ENCODE measurements at places on chromosomes 1 and 21. TPM values are rescaled to one million over a fixed set of nuclear protein-coding genes. Genes with fewer than 3 reads are reported as not detected.

The PAX7 gene
- not detected for total RNA-seq

The OR2T2 gene
- not detected for total RNA-seq

The LRRC40 gene
- 11.3 TPM for total RNA-seq

The HSPA6 gene
- 1.8 TPM for total RNA-seq

The MATN1 gene
- total RNA-seq: not detected

The BCAS2 gene
- 33.2 TPM for total RNA-seq

The CD1C gene
- total RNA-seq: 0.34 TPM

The DVL1 gene
- 66.4 TPM for total RNA-seq

The OR6K2 gene
- total RNA-seq: not detected

The TBX19 gene
- total RNA-seq: 0.66 TPM

The REG4 gene
- not detected for total RNA-seq

The S100B gene
- total RNA-seq: 12.0 TPM

The FCAMR gene
- not detected for total RNA-seq

The C1orf105 gene
- total RNA-seq: 12.2 TPM

The IFNAR2 gene
- 15.5 TPM for total RNA-seq

The NECAP2 gene
- 17.6 TPM for total RNA-seq

The DYRK1A gene
- total RNA-seq: 67.6 TPM

The NUDT4B gene
- total RNA-seq: not detected

The PLEKHA6 gene
- 46.5 TPM for total RNA-seq

The RGS13 gene
- total RNA-seq: 0.14 TPM

The SSU72 gene
- total RNA-seq: 112 TPM

The TMEM52 gene
- 0.34 TPM for total RNA-seq

The FAM72A gene
- 1.4 TPM for total RNA-seq

The PCNX2 gene
- total RNA-seq: 2.2 TPM

The MPZ gene
- total RNA-seq: 4.8 TPM

The CELA3B gene
- not detected for total RNA-seq

The CD101 gene
- 1.2 TPM for total RNA-seq

The CRYBG2 gene
- not detected for total RNA-seq

The OLIG2 gene
- total RNA-seq: not detected

The CCDC17 gene
- total RNA-seq: 0.42 TPM

The ADAM30 gene
- total RNA-seq: not detected

The OR2M5 gene
- total RNA-seq: not detected

The HRNR gene
- not detected for total RNA-seq

The GLMN gene
- total RNA-seq: 6.9 TPM

The FAM110D gene
- 1.9 TPM for total RNA-seq

The KRTAP19-3 gene
- not detected for total RNA-seq

The PRAMEF13 gene
- total RNA-seq: not detected

The CTH gene
- 1.3 TPM for total RNA-seq

The PRRX1 gene
- total RNA-seq: 70.1 TPM

The PCAT6 gene
- total RNA-seq: not detected

The RGS5 gene
- 188 TPM for total RNA-seq

The OXCT2 gene
- total RNA-seq: 15.0 TPM

The FMO5 gene
- total RNA-seq: 1.3 TPM

The ZC3H11A gene
- total RNA-seq: 49.6 TPM

The OVAAL gene
- total RNA-seq: 0.40 TPM

The ST3GAL3 gene
- total RNA-seq: 21.9 TPM

The ABCA4 gene
- total RNA-seq: 0.19 TPM

The PADI6 gene
- total RNA-seq: not detected
